Stimulated activated CD8-positive, alpha-beta memory T cell treated with anti-CD3 and anti-CD28 coated beads, Interleukin-12 subunit alpha, Interleukin-12 subunit beta, amount 100 ng/mL, for 1 hour (primary cell): ENCODE measurements at places on chromosomes 3 and 15.

DNA sequence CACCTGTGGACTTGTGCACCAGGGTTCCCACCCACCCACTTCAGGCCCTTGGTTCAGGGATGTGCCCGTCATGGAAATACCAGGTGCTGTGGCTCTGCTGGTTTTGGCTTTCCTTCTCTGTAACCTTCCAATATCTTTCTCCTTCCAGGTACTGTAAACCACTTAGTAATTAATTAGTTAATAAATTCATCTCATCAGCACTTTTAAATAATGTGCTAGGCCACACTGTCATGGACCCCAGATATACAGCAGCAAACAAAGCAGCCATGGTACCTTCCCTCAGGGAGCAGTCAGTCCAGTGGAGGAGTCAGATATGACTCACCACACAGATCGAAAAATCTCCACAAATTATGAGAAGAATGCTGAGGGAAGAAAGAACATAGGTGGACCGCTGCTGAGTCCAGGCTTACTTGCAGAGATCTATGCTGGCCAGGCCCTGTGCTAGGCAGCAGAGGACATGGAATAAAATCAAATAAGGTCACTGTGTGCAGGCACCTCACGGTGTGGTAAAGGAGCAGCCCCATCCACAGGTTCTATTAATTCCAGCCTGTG, 6.8 kb upstream of the GATA2 start:
- no peak for DNase-seq

- DNase-seq: no peak
These were observed 45.9 kb downstream of the XXYLT1 start for GRCh38 chr3:195224980-195225580.

GRCh38 chr3:36762918-36763849, 1.2 kb downstream of the DCLK3 start:
- no peak for DNase-seq

GRCh38 chr3:64885055-64885454, 197.3 kb upstream of the ADAMTS9 start:
- no peak for DNase-seq

GRCh38 chr15:74233851-74234597, 2.1 kb upstream of the CCDC33 start:
- no peak for DNase-seq

- no peak for DNase-seq
These were observed 141.7 kb upstream of the PROK2 start for GRCh38 chr3:71926616-71927015.

DNA sequence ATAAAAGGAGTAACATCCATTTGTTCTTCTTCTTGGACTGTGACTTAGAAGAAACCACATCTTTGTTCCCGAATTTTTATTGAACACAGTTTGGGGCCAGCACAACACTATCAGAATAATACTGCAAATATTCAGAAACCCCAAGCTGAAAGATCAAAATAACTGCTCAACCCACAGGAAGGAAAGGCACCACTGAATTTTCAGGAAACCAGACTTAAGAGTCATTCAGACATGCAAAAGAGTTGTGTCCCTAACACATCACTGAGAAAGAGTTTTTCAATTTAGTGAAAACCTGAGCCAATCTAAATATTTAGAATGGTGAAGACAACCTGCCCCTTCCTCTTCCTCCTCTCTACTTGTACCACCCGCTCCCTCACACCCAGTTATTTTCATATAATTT, 295.0 kb upstream of the RORA start:
- no peak for DNase-seq

DNA sequence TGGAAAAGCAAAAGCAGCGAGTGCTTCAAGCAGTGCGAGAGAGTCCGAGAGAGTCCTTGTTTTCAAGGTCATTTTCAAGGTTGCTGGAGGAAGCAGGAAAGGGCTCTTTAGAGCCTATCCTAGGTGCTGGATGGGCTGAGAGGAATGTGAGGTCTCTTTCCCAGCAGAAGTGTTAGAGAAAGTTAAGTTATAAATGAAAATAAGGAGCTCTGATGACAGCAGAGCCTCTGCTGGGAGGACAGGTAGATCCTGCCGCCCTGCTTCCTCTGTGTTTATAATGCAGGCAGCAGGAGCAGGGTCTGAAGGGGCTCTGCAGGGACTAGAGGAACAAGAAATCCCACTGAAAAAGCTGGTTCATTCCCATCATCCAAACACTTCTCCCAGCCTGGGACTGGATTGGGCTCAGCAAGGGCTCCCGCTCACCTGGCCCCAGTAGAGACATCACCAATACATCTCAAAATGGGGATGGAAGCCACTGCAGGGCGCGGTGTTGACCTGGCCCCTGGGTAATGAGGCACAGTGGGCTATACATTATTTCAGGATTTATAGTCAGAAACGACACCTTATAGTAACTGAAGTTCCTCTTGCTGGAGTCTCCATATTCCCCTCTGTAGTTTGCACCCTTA, 41.5 kb upstream of the RAB6B start:
- DNase-seq: no peak

- no peak for DNase-seq
These were observed 37.7 kb downstream of the FBN1 start for GRCh38 chr15:48607846-48608245.

- no peak for DNase-seq
These were observed 33.2 kb downstream of the ITGB5 start for GRCh38 chr3:124854009-124854408.

DNA sequence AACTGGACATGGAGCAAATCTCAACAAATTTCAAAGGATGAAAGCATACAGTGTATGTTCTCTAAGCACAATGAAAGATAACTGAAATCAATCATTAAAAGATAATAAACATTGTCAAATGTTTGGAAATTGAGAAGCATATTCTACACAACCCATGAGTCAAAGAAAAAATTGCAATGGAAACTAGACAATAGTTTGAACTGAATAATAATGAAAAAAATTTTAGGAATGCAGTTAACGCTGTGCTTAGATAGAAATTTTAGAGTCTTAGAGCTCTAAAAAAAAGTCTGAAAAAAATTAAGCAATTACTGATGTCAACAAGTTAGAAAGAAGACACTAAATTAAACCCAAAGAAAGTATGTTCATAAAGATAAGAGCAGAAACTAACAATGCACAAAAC, 15.5 kb downstream of the RABL3 start:
- DNase-seq: no peak

GRCh38 chr3:105334138-105334882, 32.4 kb upstream of the ALCAM start:
- DNase-seq: no peak

DNA sequence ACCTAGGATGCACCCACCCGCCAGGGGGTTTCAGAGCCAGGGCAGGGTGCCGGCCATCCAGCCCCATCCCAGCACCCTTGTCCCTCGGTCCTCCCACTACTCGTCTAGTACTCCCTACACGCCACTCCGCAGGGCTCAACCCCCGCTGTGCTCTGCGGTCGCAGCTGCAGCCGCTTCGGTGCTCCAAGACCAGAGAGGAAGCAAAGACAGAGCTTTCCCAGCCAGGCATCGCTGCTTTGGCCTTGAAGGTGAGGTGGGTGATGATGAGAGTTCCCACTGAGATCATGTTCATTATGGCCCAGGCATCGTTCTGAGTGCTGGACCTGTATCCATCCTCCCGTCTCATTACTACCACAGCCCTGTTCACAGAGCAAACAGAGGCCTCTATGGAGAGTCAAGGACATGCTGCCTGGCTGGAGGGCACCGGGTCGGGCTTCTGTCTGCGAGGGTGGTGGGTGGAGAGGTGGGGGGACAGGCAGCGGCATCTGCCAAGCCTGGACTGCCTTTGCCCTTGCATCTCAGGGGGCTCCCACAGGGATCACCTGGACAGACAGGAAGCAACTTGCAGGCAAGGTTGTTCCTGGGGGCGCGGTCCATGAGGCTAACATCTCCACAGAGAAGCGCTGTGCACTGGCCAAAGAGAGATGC, 66.9 kb downstream of the KLF13 start:
- no peak for DNase-seq

- no peak for DNase-seq
These were observed 119.1 kb downstream of the TCF12 start for GRCh38 chr15:57037548-57037947.

- DNase-seq: no peak
These were observed 3.3 kb downstream of the MRPS11 start for GRCh38 chr15:88470625-88471372.

DNA sequence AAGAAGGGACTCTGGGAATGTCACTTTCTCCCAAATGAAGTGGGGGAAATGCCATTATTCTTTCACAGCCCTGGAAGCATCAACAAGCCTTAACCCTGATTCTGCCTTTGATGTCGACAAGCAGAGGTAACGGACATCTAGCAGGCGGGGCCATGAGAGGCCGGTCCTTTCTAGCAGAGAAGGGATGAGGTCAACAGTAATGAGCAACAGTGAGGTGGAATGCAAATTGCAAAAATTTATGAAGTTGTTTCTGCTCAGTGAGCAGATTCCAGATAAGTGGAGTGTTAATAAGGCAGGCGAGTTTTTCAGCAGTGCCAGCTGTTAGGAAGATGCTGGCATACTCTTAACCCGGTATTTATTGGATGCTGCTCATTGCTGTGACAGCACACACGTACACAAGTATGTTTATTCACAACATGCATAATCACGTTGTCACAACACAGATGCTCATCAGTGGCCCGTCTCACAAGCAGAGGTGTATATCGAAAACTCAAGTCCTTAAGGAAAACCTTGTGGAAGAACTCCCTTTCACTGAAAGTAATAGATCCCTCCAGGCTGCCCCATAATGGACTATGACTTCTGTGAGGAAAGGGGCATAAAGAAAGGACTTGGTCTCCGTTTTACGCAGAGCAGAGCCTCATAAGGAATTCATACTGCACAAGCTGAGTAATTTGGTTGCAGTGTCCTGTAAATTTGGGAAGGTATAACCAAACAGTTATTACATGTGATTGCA, 329.0 kb downstream of the IGSF11 start:
- no peak for DNase-seq

- DNase-seq: no peak
These were observed 58.6 kb downstream of the PIAS1 start for GRCh38 chr15:68112706-68113105.
